ENCODE measurements at places on chromosomes 7 and 10. TPM values are rescaled to one million over a fixed set of nuclear protein-coding genes. Genes with fewer than 3 reads are reported as not detected.

OPN4 gene
- total RNA-seq, result not detected

FAM25C gene
- not detected for total RNA-seq

LRWD1 gene
- total RNA-seq, result 32.4 TPM

WEE2 gene
- not detected for total RNA-seq

ABCB1 gene
- 3.9 TPM for total RNA-seq
